COR-L47 (cell line): ENCODE measurements at places on chromosomes 7 and 10.

GRCh38 chr10:66786709-66787108, 139.1 kb upstream of the LRRTM3 start:
- no peak for DNase-seq

- DNase-seq: no peak
These were observed 23.9 kb upstream of the PTPRN2 start for GRCh38 chr7:158611541-158611940.

GRCh38 chr7:131502810-131503508, 53.5 kb downstream of the PODXL start:
- DNase-seq: peak; percentile 48

GRCh38 chr10:4296161-4296560, 511.2 kb upstream of the KLF6 start:
- no peak for DNase-seq

GRCh38 chr10:13165177-13165576, 3.8 kb downstream of the MCM10 start:
- DNase-seq: no peak

DNA sequence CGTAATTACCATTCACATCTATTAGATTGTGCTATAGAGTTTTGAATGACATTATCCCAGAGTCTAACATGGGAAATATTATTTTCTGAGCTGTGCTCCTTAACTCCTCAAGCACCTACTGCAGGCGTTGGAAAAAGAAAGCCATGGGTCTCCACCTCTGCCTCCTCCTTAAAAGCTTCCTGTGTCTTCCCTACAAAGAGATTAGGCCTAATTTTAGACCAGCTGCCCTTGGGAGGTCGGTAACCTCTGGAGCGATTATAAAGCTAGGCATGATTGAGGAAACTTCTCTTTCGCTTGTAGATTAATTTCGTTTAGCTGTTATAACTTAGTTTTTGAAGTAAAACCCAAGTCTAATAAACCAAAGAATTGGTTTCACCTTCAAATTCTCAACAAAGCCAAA, 75.2 kb downstream of the PLXDC2 start:
- DNase-seq: no peak

DNA sequence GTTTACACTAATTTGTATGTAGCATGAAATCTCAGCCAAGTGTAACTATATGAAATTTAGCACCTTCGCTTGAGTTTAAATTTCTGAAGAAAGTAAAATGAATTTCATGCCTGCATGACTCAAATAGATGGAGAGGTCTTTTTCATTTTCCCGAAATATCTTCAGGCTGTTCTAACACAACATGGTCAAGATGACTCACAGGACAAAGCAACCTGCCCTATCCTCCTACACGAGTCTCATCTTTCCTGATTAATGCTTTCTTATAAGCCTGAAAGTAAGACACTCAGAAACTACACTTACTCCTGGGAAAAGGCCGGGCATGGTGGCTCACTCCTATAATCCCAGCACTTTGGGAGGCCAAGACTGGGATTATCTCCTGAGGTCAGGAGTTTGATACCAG, 41.2 kb downstream of the CH25H start:
- no peak for DNase-seq

GRCh38 chr10:70481831-70482530, 3.4 kb downstream of the PALD1 start:
- no peak for DNase-seq

DNA sequence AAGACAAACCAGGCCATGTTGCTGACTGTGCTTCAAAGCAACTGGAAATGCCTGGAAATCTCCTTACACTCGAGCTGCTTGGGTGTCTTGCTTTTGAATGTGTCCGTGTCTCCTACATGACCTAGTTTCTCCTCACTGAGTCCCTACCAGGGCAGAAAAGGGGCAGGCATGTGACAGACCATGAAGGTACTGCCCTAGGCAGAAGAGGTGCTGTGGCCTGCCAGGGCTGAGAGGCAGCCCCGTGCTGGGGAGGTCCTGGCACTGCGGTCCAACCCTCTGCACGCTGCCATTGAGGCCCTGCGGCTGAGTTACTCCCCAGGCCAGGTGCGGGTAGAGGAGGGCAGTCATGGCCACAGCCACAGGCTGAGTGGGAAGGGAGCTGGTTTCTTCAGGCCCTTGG, 159.3 kb downstream of the LYZL1 start:
- no peak for DNase-seq

DNA sequence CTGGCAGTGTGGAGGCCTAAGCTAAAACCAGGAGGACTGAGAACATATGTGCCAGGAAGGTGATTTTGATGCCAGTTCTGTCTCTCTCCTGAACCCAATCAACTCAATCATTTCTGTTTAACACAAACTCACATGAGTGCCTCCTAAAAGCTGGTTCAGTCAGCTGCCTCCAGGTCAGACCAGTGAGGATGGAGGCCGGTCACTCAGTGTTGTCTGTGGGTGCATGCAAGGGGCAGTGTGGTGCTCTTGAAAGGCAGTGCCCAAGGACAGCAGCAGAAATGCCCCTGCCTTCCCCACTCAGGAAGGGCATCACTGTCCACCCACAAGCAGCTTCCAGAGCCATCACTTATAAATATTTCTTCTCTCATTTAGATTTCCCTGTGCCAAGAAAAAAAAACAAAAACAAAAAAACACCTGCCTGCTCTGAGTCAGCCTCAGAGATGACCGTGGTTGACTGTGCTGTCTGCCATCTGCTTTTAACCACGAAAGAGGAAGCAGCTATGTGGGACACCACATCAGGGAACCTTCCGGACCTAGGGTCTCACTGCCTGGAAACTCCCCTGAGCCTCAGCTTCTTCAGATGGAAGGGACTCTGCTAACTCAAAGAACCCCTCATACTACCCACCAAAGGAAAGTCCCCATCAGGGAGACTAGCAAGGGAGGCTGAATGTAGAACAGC, 39.1 kb downstream of the VOPP1 start:
- DNase-seq: no peak

DNA sequence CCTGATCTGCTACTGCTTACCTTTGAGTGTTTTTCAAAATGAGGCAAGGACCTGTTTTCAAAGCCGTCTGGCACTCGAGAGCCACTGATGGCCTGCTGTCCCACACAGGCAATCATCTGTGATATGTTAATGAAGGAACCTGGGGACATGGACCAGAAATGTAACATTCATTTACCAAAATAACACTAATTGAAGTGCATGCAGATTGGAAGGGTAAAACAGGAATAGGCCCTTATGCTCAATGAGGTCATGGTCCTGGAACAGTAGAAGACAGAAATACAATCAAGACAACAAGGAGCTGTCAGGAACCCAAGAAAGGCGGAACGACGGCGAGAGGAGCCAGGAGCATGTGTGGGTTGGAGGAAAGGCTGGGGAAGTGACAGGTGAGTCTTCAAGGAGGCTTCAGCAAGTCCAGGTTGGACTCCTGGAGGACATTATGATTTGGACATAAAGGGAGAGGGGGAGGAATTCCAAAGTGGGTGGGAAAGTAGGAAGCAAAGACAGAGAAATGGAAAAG, 28.3 kb downstream of the POLR3A start:
- DNase-seq: no peak

DNA sequence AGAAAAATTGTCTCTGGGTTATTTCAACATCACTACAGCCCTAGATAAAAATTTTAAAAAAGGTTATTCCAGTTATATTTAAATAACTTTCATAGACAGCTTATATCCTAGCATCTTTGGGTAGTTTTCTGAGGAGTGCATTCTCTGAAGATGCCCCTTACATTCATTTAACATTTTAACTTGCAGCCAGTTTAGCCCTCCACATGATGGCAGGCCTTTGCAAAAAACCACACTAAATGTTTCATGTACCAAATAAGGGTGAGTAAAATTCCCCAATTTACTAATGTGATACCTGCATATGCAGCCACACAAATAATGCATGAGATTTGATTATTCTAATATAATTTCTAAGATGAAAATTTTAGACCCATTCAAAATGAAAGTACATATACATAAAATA, 108.4 kb upstream of the ZWINT start:
- peak; percentile 25 for DNase-seq
